ENCODE measurements at places on chromosomes 2 and 18.

- no peak for DNase-seq
These were observed 93.6 kb downstream of the SCN9A start for GRCh38 chr2:166282154-166282553.

DNA sequence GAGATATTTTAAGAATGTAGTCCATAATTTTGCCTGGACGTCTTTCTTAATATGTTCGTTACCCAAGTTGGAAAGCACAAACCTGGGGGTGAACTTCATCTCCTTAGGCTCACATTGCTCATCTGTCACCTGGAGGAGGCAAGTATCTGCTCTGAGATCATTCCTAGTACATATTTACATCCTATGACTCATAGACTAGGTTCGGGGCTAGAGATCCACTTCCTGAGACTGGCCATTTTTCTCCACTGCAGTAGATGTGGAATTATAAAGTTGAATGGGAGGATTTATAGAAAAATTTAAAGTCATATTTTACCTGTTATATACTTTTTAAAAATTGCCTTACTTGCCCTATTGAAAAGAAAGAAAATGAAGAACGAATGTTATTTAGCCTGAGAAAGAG, 77.5 kb upstream of the PROKR1 start:
- DNase-seq: no peak

DNA sequence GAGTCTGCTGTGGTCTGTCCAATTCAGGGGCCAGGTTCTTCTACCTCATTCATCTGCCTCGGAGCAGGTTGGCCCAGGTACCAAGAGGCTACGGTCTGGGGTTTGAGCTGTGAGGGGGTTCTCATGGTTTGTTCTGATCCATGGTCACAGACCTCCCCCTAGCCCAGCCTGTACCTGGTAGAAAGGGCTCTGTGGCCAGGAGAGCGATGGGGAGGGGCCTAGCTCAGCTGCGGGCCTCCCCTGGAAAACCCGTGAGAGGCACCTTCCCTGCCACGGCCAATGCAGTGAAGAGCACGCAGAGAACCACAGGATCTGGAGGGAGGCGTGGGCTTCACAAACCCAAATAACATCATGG, 19.6 kb upstream of the ALLC start:
- DNase-seq: no peak

DNA sequence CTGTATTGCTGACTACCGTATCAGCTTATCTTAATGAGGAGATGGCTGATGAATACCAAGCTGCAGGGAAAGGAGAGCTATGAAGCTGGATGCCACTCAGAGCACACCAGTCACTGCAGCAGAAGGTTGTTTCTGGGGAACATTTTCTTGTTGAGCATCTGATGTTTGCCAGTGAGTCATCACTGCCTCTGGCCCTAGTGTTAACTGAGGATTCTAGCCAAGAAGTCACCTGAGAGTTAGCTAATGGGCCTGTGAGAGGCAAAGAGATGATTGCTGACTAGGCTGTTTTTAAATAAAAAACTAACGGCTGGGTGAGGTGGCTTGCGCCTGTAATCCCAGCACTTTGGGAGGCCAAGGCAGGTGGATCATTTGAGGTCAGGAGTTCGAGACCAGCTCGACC, 37.9 kb downstream of the CCDC150 start:
- no peak for DNase-seq

- peak; percentile 80 for DNase-seq
These were observed at the start of gene SPTBN1 for GRCh38 chr2:54455563-54456361. Gene SPTBN1 (plus strand): TSS chr2:54456327. CDS start chr2:54526419, 70,092 bp downstream.

DNA sequence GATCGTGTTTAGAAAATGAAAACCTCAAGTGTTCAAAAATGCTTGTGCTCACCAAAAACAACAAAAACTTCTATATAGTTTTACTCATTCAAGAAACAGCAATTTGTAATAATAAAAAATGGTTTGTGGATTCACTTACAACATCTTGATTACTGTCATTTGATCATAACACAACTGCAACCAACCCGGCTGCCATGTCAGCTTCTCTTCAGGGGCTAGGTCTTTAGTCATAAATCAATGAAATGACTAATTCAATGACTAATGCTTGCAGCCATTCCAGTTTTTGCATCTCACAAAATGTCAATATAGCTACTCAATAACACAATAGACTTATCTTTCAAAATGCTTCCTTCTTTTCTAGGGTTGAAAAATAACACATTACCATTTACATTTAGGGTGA, 128.0 kb downstream of the OLA1 start:
- DNase-seq: no peak

GRCh38 chr2:128668946-128669345, 350.3 kb upstream of the HS6ST1 start:
- no peak for DNase-seq

Data from neural crest cell (in vitro differentiated cells).